ENCODE measurements at places on chromosomes 12 and 14. TPM values are rescaled to one million over a fixed set of nuclear protein-coding genes. Genes with fewer than 3 reads are reported as not detected.

DNA sequence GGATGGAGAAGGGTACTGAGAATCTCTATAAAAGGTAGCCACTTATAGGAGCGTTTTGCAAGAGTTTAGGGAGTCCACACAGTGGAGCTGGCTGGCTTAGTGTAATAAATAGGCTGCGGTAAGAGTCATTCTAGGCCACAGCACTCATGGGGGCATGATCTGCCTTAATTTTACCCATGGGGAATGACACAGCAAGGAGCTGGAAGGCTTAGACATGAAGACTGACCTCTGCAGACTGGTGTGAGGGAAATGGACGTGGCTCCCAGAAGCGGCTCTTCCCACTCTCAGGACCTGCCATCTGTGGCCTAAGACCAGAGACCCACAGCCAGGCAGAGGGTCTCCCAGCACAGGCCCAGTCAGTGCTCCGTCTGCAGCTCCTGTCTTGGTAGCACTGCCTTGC is 173.3 kb downstream of the PPM1H start:
- no peak for DNase-seq

DNA sequence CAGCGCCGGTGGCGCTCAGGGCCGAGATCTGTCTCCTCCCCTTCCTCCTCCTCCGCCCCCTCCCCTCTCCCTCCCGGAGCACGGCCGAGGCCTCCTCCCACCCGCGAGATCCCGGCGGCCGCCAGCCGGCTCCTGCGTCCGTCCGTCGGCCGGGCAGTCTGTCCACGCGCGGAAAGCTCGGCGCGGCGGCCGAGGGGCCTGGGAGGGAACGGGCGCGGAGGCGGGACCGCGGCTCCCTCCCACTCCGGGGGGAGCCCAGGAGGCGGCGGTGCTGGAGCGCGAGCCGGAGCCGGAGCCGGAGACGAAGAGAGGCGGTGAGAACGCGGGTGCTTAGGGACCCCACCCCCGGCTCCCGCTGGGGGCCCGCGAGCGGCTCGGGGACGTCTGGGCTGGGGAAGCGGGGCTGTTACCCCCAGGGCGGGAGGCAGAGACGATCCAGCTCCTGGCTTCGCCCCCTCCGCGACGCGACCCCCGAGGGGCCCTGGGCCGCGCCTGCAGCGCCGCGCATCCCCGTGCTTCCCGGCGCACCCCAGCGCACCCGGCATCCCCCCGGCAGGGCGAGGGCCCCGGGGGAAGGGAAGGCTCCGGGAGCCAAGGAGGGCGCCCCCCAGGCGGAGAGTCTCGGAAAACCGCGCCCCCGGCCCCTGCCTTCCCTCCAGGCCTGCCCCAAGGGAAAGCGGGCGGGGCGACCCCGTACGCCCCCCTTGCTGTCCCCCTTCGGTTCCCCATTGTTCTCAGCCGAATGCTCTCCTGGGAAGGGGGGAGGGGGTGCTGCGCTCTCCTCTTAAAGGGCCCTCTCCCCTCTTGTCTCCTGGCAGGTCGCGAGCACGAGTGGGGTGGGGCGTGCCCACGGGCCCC is at the start of gene DTX1:
Gene DTX1 (plus strand): TSS at position 100 of the 858 bp plus-strand sequence. CDS start 1,463 bp downstream, outside the sequence.
- no peak for DNase-seq

DNA sequence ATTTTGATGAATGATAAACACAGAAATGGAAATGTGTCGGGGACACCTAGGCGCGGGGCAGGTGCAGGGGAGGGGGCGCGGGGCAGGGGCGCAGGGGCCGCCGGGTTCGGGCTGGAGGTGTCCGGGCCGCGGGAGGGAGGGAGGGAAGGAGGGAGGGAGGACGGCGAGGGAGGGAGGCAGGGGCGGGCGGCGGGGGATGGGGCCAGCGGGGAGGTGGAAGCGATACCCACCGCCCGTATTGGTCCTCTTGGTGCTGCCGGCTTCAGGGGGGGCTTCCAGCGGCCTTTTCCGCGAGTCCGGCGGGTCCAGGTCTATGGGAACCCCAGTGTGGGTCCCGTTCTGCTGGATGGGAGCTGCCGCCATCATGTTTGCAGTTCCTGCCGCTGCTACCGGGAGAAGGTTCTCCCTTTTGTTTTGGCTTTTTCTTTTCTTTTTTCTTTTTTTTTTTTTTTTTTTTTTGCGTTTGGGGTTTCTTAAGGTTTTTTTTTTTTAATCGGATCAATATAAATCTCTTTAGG is 703 bp downstream of the NOVA1 start:
- DNase-seq: no peak

DNA sequence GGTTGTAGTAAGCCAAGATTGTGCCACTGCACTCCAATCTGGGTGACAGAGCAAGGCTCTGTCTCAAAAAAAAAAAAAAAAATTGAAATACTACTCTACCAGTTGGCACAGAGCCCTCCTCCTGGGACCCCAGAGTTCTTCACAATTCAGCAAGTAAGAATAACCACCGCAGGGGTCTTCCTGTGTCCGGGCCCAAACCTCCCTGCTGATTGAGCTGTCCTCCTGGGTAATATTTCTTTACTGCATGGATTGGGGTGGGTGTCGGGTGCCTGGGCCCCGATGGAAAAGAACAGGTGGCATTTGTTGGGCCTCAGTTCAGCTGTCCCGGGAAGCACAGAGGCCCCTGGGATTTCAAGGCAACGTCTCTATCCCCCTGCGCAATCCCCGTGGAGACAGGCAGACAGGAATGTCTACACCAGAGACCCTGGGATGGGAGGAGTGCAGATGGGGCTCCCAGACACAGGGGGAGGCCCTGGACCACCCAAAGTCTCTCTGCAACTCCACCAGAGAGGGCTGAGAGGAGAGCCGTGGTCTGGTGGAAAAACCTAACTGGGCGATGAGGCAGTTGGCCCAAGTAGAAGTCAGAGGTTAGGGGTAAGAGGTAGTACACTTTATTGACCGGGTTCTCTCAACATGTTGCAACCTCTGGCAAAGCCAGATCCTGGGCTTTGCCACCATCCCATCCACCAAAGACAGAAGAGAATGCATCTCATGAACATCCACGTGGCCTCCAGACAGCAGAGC is 32.7 kb upstream of the VPS37B start:
- no peak for DNase-seq

DNA sequence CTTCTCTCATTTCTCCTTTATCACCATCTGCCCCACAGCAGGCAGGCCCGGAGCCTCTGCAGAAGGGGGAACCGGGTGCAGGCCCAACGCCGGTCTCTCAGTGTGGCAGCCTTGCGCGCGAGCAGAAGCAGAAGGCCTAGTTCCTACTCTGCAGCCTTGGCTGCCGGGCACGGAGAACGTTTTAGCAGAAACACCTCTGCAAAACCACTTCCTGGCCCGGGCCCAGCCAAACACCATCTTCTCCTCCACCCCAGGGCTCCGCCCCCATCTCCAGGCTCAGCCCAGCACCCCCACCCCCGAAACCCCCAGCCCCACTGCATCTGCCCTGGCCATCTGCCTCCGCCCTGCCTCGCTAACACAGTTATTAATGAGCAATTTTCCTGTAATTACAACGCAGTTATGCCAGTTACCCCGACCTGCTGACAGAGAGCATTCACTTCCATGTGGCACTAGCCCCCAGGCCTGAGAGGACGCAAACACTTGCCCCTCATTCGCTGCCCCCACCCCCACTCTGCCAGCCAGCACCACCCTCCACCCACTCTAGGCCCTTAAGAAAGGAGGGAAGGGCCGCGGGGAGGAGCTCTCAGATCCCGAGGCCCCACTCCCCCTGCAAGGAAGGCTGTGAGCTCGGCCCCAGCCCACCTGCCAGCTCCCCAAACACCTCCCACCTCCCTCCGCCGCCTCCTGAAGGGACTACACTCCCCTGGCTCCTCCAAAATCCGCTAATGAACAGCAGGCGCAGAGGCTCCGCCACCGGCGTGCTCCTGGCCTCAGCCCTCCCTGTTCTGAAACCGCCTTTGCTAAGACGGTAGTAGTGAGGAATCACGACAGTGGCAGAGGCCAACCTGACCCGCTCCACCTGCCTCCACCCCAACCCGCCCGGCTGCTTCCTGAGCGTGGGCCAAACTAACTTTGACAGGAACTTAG is 44.7 kb upstream of the FBRSL1 start:
- DNase-seq: no peak

GRCh38 chr12:112321245-112321644 is 61.0 kb downstream of the HECTD4 start:
- DNase-seq: no peak

DNA sequence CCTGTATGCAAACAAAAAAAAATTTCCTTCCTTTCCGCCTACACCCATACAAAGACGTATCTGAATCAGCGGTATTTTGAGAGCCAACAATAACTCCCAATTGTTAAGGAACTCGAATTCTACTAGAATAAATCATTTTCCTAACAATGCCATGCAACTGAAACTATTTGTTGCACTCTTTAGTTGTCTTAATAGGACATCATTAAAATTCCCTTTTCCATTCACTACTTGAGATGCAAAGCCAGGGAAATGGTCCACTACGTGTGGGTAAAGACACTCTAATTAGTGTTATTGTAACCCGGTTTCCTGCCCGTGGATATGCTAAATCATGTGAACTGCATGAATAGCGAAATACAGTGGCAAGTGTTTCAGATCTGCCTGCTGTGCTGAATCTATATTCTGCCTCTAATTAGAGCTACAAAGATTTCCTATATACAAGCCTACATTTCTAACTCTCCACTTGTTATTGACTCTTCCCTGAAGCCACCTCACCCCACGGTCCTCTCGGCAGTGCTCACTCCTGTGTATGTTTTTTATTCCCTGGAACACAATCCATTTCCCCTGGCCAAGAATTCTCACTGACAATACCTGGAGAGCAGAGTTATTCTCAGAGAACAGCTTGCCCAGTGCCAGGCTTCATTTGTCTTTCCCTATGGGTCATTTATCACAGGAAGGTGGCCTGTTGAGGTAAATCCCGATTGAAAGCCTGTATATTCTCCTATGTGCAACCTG is 168.3 kb downstream of the PAWR start:
- DNase-seq: no peak

DNA sequence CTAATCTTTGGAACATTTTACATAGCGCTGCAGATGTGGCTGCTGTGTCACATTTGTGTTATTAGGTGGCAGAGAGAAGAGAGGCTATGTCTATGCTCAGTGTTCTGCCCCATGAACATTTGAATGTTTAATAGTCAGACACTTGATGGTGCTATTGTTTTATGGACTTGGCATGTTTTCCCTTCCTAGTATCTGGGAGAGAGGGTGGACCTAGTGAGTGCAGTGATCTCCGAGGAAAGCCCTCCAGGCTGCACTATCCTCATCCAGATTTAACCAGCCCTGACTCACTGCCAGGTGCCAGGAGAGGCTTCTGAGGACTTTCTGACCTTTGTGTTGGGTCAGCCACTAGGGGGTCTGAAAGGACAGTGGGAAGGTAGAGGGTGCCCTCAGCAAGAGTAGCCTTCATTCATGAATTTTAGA is 24.3 kb downstream of the ZFC3H1 start:
- no peak for DNase-seq

DNA sequence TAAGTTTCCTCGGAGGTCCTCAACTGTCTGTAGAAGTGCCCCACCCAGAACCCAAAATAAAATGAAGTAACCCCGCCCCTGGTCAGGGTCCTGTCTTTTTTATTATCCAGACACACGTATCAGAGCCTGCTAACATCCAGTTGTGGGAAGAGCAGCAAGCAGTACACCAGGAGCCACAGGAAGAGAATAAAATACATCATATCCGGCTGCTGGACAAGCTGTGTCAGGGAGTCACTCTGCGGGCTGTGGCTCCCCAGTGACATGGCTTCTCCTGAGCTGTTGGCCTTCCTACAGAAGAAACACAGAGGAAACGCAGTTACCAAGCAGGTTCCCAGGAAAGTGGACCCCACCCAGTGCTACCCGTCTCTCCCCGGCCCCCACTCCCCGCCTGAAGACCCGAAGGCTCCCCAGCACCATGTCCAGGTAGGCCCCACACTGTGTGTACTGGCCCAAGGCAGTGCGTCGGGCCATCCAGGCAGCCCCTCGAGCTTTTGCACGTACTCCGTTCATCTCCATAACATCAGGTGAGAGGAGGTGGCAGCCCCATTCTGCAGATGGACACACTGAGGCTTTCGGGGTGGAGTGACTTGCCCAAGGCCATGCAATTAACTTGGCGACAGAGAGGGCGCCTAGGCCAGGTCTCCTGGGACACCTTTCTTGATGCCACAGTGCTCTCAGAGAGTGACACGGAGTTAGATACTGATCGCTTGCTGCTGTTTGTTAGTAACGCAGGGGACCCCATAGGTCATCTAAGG is 34.3 kb upstream of the DICER1 start:
- no peak for DNase-seq

- no peak for DNase-seq
These were observed 95.3 kb upstream of the MED13L start for GRCh38 chr12:116372815-116373214.

DNA sequence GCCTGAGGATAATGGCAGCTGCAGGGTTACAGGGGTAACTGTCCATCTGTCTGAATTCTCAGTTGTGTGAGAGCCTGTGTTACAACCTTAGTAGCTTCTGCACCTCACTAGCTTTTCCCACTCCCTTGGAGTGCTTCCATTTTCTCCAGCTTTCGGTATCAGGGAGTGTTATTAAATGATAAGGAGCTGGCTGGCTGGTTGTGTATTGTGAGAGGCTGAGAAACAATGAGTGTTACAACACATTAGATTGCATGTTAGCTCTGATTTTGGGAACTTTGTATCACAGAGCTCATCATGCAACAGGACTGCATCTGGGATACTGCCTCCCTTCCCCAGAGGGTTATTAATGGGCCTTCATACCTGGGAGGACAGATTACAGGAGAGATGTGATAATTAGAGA is 723.7 kb downstream of the DIO2 start:
- no peak for DNase-seq

GRCh38 chr14:89614009-89614691 is 197.1 kb upstream of the FOXN3 start:
- DNase-seq: no peak

DNA sequence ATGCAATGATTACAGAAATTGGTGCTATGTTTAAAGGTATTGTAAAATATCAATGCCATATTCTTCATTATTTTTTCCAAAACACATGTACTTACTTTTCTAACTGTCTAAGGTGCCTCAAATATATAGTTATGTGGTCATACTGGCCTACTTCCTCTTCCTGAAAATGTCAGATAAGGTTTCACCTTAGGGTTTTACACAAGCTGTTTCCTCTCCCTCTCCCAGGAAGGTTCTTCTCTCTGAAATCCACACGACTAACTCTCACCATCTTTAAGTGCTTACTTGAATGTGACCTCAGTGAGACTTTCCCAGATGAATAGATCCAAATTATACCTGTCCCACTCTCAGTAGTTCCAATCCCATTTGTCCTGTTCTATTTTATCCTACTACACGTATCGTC is 11.6 kb upstream of the CLEC4D start:
- no peak for DNase-seq

DNA sequence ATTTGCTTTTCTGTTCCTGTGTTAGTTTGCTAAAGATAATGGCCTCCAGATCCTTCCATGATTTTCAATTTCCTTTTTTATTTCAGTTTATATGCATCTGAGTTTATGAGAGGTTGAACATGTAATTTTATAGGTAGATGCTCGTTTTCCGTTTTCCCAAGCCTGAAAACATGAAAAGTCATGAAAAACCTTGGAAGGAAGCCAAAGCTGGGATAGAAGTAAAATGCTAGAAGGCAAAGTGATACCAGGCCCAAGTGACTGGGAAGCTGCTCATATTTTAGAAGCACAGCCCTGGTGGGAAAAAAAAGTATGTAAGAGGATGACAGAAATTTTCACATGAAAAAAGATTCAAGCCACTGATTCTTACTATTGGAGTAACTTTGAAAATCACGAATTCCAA is 290.8 kb downstream of the PRKD1 start:
- DNase-seq: no peak

Gene KIAA0586
- 45.7 TPM for total RNA-seq

Gene DLK1
- not detected for total RNA-seq

Gene RCOR1
- 17.1 TPM for total RNA-seq

Gene ARMH4
- total RNA-seq: 10.8 TPM

Gene BCL2L2
- total RNA-seq: 74.4 TPM

Gene PAPOLA
- 152 TPM for total RNA-seq

Gene ATF7IP
- 41.0 TPM for total RNA-seq

Gene WIF1
- not detected for total RNA-seq

Gene SSTR1
- total RNA-seq: 0.85 TPM

Gene VWF
- 164 TPM for total RNA-seq

All from thoracic aorta (tissue), 2 donors.